Ovary (tissue), 10 donors: ENCODE measurements at places on chromosomes 12 and 14. TPM values are rescaled to one million over a fixed set of nuclear protein-coding genes. Genes with fewer than 3 reads are reported as not detected.

GRCh38 chr12:69570000-69570516 lies 15.2 kb upstream of the CCT2 start:
- no peak for DNase-seq

- DNase-seq, result no peak
Measured at GRCh38 chr12:43407816-43408645, 144.0 kb downstream of the ADAMTS20 start.

GRCh38 chr14:81263777-81264410 lies 43.1 kb upstream of the GTF2A1 start:
- DNase-seq, result no peak

DNA sequence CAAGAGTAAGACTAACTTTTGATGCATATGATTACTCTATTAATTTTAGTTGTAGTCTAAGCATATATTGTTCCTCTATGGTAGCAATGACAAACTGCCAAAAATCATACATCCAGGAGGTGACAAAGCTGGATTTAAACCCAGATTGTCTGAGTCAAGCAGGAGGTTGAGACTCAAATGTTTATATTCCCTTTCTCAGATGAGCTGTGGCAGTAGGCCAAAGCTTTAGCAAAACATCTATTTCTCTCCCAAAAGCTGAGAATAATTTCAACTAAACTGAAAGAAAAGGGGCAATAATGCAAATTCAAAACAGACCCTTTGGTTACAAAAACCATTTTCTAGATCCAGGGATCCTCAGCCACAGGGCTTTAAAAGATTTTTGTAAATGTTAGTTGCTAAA lies 173.6 kb downstream of the SEC23A start:
- DNase-seq, result no peak

Gene PHLDA1
- polyA plus RNA-seq, result 11.4 TPM

GRCh38 chr14:35414365-35414764 lies 9.8 kb upstream of the NFKBIA start:
- DNase-seq, result no peak

- DNase-seq, result no peak
Measured at GRCh38 chr12:93199831-93200236, 177.9 kb upstream of the NUDT4 start.

Gene PRKAB1
- 36.5 TPM for polyA plus RNA-seq
